ENCODE measurements at places on chromosomes 11 and 22. TPM values are rescaled to one million over a fixed set of nuclear protein-coding genes. Genes with fewer than 3 reads are reported as not detected.

RCOR2 gene
- total RNA-seq, result 0.70 TPM

MAPK11 gene
- 4.3 TPM for total RNA-seq

MIEF1 gene
- total RNA-seq, result 15.0 TPM

GTSE1 gene
- total RNA-seq, result not detected

CRYAB gene
- total RNA-seq, result 40.8 TPM

PHLDA2 gene
- 5.7 TPM for total RNA-seq

GAB4 gene
- not detected for total RNA-seq

GAS2 gene
- 0.68 TPM for total RNA-seq

APOBEC3A gene
- total RNA-seq, result not detected

NF2 gene
- total RNA-seq, result 116 TPM

POU2AF3 gene
- total RNA-seq, result not detected

TEX54 gene
- total RNA-seq, result not detected
